IPS DF 6.9 (cell line): ENCODE measurements at places on chromosomes 4 and X.

DNA sequence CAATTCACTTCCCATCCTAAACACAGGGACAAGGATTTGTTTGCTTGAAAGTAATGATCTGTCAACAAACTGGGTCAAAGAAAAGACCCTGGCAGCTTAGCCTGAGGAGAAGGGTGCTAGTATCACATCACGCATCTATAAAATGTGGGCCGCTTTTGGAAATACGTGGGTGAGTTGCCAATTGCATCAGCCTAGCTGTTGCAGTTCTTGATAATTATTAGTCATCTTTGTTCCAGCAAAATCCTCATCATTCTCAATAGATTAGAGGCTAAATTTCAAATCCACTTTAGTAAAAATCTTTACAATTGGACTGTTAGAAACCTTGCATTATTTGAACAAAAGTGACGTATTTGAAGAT, 33.6 kb upstream of the TAPT1 start:
- DNase-seq: no peak

- no peak for DNase-seq
These were observed 31.8 kb downstream of the MSL3 start for GRCh38 chrX:11789809-11790208.

DNA sequence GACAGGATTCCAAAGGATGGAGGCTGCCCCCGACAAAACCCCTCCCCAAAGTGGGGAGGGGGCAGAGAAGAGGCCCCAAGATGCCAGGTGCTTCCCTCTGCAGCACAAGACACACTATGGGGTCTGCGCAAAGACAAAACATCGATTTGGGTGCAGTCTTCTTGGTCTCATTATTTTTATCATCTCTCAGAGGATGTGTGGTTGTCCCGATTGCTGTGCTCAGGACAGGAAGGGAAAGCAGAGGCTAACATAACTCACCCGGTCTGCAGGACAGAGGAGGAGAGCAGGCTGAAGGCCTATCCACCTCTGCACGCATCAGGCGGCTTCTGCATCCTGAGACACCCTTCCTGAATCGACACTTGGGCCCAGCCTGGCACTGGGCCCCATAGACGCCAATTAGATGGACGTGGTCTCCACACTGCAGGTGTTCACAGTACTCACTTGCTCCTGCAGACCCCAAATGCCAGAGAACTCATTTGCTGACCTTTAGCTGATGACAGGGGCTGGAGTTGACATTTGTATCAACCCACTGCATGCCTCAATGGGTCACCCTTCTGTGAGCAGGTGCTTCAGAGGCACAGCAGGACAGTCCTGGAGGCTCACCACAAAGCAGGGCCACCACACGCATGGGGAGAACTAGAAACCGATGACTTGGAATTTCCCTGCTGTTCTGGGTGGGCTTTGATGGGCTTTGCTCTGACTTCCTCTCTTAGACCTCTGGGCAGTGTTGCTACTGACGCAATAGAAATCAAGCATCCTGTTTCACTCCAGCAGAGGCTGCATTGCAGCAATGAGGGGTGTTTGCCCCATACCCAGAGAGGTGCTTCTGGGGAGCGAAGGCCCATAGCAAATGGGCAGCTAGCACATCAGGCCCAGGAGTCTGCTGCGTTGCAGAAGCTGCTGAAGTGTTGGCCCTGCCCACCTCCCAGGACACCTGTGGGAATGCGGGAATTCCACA, 96.3 kb upstream of the ENPP6 start:
- no peak for DNase-seq

- no peak for DNase-seq
These were observed 16.9 kb upstream of the ANOS1 start for GRCh38 chrX:8748855-8749254.

- DNase-seq: no peak
These were observed 30.3 kb downstream of the FHIP1A start for GRCh38 chr4:151439320-151439719.

DNA sequence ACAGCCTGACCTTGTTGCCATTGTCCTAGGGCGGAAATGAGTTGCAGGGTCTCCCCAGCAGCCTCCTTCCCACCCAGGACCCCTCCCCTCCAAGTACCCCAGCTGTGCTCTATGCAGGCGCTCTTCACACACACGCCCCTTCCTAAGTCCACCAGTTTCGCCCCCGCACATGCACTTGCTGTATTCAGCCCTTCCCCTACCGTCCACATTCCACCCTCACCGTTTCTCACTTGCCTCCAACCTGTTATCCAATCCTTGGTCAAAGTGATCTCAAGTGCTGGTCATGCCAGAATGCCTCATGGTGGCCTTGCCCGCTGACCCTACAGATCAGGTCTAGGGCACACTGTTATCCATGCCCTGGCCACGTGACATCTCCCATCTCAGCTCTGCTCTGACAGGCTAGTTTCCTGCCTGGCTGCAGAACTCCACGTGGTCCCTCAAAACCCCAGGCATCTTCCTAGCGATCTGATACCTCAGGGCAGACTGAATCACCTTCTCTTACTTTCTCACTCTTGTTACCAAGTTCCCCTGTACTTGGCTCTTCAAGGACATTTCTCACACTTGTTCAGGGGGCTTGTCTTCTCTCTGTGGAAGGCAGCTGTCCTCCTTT, 39.7 kb downstream of the NSG1 start:
- no peak for DNase-seq

GRCh38 chrX:71912156-71912555, 1.5 kb downstream of the NHSL2 start:
- DNase-seq: no peak

GRCh38 chr4:18343581-18343980, 322.0 kb upstream of the LCORL start:
- DNase-seq: no peak

DNA sequence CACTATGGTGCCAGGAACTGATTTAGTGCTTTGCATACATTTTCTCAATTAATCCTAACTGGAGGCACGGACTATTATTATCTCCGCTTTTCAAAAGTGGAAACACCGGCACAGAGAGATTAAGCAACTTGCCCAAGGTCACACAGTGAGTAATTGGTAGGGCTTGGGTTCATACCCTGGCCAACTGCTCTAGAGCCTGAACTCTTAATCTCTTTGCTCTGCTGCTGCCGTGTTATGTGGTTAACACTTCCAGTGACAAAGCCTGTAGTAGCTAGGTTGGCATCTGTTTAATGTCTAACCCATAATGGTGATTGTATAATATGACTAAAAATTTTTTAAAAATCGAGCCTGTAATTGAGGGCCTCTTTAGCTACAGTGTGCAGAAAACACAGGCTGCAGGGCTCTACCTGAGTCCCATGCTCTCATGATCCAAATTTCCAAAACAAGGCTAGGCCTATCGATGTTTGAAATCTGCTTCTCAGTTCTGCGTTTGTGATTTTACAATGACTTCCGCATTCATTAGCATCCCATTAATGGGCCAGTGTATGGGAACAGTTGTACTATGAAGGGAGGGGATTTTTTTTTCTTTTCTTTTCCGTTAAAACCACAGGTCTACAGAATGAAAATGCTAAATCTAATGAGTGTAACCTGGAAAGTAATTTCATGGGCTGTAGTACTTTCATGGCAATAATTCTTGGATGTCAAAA, 219.3 kb upstream of the JADE1 start:
- DNase-seq: no peak

DNA sequence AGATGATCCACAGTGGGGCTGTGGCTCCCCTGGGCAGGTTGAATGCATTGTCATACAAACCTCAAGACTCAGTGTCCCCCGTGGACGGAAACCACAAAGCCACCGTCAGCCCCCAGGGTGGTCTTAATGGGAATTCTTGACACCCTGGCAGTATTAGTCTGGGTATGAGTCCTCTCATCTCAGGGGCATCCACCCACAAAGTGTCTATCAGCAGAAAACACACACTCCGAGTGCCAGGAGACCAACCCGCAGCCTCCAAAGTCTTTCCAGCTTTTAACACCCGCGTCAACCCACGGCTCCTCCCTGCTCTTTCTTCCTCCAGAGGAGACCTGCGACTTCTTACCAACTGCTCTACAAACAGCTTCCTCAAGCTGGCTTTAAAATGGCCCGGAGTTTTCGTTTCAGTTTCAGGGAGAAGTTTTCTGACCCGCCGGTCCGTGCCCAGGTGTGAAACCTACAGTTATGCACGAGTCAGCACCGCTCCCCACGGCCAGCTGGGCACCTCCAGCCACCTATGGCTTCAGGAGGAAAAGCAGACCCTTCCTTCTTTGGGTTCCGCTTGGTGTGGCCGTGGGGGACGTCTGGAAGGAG, 14.4 kb upstream of the ASMTL start:
- no peak for DNase-seq

- DNase-seq: no peak
These were observed 105.2 kb upstream of the NOCT start for GRCh38 chr4:138910195-138910913.

GRCh38 chrX:79176028-79176427, 31.5 kb downstream of the GPR174 start:
- no peak for DNase-seq

DNA sequence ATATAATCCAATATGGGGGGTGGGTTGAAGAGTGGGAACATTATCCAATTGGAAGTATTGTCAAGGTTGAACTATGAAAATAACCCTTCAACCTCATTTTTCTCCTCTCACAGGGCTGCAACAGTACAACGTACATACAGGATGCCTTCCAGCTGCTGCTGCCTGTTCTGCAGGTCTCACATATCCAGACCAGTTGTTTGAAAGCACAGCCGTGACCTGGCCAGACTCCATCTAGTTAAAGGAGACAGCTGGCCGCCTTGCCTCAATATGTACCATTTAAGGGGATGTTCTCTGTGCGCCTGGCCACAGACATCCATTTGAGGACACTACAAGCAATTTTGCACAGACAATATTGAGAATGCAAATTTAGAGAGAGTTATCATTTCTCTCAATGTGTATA, 75.7 kb downstream of the FAM114A1 start:
- no peak for DNase-seq

DNA sequence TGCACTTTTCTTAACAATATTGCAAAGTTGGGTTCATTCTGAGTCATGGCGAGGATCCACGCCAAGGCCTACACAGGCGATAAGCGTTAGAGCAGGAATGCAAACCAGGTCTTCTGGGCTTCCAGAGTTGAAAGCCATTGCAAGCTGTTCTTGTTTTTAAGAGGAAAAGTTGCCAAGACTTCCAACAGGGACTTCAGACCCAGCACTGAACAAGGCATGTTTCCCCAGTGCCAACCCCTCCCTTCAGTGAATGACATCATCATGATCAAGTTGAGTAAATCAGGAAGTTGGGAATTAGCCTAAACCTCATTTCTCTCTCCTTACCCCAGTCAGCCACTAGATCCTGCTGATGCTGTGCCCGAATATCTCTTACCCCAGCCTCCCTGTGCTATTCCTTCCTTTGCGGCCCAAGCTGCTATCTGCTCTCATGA, 355.1 kb downstream of the HS3ST1 start:
- DNase-seq: no peak

DNA sequence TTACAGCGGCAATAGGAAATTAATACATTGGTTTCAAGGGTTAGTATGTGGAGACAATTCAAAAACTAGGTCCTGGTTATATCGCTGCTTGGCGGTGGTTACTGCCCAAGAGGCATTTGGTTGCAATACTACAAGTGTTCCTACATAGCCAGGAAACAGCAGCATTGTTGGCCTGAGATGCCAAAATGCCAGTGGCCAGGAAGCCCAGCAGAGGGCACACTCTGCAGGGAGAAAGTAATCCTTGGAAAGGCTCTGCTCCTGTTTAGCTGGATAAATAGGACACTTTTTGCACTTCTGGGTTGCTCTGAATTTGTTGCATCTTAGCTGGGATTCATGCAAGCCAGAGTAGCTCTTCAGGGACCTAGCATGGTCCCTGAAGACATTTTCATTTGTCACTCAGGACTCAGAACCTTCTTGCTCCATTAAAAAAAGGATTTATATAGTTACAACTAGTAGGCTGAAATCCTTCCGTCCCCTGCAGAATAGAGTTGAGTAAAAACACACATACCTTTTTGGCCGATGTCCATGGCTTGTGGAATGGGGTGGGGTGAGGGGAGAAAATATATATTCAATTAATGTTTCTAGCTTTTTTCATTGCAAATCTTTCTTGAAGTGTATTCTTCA, 8.1 kb upstream of the GPR119 start:
- DNase-seq: peak; percentile 16

DNA sequence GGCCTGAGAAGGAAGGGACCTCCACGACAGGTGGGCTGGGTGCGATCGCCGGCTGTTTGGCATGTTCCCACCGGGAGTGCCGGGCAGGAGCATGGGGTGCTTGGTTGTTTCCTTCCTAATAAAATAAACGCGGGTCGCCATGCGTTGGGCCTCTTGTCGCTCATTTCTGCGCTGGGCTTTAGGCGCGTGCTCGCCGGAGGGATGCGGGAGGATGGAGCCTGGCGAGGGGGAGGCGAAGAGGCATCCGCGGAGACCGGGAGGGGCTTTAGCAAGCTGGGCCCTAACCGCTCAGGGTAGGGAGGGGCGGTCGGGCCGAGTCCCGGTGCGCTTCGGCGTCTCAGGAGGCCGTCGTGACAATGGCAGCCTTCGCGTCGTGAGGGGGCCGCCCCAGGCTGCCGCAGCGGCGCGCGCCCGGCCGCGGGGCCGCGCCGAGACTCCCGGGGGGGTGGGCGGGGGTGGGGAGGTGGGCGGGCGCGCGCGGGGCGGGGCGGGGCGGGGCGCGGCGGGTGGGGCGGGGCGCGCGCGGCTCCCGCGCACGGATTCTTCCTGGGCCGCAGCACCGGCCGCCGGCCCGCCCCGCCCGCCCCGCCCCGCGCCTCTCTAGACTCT, 476 bp upstream of the GDI1 start:
- no peak for DNase-seq

DNA sequence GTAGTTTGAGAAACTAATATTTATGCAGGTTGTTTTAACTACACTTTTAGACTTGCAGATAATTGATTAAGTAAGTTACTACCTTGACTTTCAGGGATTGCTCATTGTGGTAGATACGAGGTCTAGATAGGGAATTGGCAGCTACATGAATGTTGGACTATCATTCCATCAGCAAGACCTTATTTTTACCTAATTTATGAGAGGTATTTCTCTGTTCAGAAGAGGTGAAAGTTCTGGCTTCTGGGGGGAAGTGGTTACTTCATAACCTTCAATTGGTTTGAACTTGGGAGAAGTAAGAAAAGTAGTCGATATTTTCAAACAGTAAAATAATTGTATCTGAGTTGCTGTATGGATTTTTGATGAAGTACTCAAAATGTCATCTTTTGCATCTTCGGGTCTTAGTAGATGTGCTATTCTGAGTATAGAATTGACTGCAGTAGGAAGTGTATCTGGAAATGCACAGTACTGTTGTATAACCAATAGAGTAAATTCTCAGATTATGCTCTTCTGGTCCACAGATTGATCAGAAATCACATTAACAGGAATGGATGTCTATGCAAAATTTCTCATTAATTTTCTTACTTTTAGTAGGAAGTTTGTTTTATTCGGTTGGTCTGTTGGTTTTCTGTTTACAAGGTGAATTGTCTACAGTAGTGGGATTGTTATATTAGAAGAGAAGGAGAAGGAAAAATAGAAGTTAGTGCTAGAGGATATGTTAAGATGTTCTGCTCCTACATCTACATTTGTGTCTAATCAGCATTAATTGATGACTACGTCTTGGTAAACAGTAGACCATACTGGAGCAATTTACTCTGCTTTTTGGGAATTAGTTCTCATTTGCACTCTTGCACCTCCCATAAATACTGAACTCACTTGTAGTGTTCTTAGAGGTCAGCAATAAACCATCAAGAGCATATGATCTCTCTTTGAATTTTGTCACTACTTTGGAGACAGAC, 3.0 kb downstream of the NFKB1 start:
- no peak for DNase-seq

GRCh38 chr4:151304226-151304625, 21.2 kb downstream of the SH3D19 start:
- no peak for DNase-seq
